Right atrium auricular region (tissue), 2 donors: ENCODE measurements at places on chromosomes 7 and 10.

DNA sequence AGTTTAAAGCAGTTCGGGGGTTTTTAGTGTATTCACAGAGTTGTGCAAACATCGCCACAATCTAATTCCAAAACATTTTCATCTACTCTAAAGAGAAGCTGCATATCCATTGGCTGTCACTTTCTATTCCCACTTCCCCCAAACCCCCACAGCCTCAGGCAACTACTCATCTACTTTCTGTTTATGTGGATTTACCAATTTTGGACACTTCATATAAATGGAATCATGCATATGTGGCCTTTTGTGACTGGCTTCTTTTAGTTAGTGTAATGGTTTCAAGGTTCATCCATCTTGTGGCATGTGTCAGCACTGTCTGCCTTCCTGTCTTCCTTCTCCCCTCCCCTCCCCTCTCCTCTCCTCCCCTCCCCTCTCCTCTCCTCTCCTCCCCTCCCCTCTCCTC, 78.5 kb upstream of the FZD1 start:
- H3K27me3 ChIP-seq, result no peaks in the 10 kb centered on the region
- H3K4me3 ChIP-seq, result no peak overlapping the region
- no peak overlapping the region for H3K27ac ChIP-seq
- H3K36me3 ChIP-seq, result no peaks in the 10 kb centered on the region
- no peak for DNase-seq
- H3K4me1 ChIP-seq, result no peaks in the 10 kb centered on the region

DNA sequence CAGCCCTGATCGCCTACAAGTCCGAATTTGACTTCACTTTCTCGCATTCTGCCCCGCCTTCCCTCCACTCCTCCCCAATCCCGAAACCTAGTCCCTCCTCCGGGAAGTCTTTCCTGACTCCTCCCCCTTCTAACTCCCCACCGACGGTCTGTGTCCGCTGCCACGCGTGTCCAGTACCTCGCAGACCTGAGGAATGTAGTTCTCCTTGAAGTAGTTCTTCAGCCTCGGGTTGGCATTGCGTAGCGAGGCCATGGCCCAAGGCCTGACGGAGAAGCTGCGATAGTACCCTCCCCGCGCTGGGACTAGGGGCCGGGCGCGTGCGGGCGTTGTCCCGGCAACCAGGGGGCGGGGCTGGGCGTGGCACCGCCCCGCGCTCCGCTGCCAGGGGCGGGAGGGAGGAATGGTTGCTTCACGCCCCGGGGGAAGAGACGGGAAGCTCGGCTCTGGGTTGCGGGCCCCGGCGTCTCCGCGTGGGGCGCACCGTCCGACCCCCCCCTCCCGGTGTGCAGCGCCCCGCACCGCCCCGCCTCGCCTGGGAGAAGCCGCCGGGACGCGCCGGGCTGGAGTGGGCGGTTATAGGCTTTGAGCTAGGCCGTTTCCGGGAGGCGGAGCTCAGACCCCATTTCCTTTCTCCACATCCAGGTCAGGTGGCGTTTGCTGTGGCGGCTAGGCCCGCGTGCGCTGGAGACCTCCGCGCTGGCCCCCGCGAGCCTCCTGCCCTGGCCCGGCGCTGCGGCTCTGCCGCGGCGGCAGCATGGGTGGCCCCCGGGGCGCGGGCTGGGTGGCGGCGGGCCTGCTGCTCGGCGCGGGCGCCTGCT, at the start of the genes ARMC10 and FBXL13:
Gene ARMC10 (plus strand): TSS at position 622 of the 818 bp plus-strand sequence. CDS start 133 bp downstream, at position 755.
Gene FBXL13 (minus strand): TSS at position 278 of the 818 bp plus-strand sequence.
- H3K27me3 ChIP-seq, result no peaks in the 10 kb centered on the region
- DNase-seq, result peak; percentile 89
- peak within 1 kb of the TSS; percentile 86 for H3K27ac ChIP-seq
- H3K36me3 ChIP-seq, result no peaks in the 10 kb centered on the region
- H3K4me3 ChIP-seq, result peak within 1 kb of the TSS; percentile 74

GRCh38 chr7:17142831-17143541, 155.5 kb upstream of the AHR start:
- no peak overlapping the region for H3K27ac ChIP-seq
- H3K36me3 ChIP-seq, result no peaks in the 10 kb centered on the region
- H3K4me1 ChIP-seq, result peaks cover 5% of the 10 kb centered on the region
- DNase-seq, result no peak
- no peak overlapping the region for H3K4me3 ChIP-seq

DNA sequence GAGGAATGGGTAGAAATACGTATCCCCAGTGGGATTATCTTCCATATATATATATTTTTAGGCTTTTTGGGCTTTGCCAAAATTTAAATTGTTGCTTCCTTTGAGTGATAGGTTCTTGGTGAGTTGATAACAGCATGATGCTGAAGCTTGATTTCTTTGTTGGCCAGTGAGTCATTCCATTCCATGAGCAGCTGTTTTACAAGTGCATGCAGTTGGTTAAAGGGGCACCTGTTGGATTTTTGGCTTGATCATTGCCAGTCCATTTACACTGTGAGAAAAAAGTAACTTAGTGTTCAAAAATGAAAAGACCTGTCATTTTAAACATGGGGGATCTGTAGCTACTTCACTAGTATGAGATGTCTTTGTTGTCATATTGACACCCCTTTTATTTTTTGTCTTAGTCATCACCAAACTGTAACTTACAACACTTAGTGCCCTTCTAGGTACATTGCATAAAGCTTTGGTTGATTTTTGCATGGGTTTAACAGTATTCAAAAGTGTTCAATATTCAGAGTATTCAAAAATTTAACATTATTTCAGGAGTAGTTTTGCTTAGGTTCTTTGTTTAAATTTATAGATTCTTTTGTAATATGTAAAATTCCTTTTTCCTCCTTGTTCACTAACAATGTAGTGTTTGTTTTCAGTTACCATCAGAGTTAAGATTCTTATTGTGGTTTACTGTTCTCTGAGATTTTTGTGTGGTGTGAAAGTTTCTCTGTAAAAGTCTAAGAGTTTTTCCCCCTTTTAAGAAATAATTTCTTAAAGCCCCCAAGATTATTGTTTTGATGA, 8.8 kb downstream of the AKAP9 start:
- no peak for DNase-seq
- H3K27me3 ChIP-seq, result no peaks in the 10 kb centered on the region
- H3K4me1 ChIP-seq, result no peaks in the 10 kb centered on the region
- H3K36me3 ChIP-seq, result no peaks in the 10 kb centered on the region
- no peak overlapping the region for H3K27ac ChIP-seq
- no peak overlapping the region for H3K4me3 ChIP-seq

DNA sequence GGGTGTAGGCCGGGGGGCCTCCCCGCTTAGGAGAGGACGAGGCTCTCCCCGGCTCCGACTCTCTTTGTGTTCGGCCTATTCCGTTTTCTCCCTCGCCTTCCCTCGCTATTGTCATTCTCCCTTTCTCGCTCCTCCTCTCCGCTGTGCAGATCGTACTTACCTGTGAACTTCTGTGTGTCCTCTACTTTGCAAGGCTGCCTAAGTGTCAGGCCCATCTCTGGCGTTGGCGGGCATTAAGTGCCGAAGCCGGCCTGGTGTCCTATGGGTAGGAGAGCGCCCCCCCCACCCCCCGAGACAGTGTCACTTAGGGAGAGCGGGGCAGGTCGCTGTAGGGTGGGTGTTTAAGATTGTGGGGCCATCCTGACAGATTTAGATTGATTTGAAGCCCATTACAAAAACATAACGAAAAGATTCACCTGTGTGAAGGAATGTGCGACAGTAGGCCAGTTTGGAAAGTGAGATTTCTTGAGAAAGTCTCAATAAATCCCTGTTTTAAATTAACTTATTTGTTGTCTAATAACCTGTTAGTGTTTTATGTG, 579 bp downstream of the RBM33 start:
- no peaks in the 10 kb centered on the region for H3K36me3 ChIP-seq
- H3K4me3 ChIP-seq, result peak overlapping the region; percentile 98
- peak overlapping the region; percentile 96 for H3K27ac ChIP-seq
- DNase-seq, result no peak
- H3K27me3 ChIP-seq, result no peaks in the 10 kb centered on the region

DNA sequence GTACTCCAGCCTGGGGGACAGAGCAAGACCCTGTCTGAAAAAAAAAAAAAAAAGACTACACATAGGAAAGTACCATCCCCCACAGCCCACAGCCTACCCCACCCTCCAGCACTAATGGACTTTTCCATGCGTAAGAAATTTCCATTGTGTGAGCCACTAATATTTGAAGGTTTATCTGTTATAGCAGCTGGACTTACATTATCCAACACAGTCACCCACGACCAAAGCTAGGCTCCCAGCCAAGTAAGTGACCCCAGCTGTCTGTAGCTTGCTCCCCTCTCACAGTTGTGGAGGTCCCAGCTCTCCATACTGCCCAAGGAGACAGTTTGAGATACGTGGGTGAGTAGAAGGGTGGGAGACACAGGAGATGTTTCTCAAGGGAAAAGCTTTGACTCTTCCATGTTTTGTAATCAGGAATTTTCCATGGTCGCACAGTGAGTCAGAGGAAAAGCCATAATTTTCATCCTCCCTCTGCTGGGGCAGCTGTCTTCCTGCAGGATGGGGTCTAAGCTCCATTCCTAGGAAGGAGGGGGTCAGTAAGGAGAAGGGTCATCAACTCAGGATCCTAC, 57.4 kb downstream of the CAV1 start:
- DNase-seq, result no peak
- no peaks in the 10 kb centered on the region for H3K4me1 ChIP-seq
- H3K4me3 ChIP-seq, result no peak overlapping the region
- peak overlapping the region; percentile 77 for H3K27ac ChIP-seq
- H3K27me3 ChIP-seq, result no peaks in the 10 kb centered on the region
- no peaks in the 10 kb centered on the region for H3K36me3 ChIP-seq

DNA sequence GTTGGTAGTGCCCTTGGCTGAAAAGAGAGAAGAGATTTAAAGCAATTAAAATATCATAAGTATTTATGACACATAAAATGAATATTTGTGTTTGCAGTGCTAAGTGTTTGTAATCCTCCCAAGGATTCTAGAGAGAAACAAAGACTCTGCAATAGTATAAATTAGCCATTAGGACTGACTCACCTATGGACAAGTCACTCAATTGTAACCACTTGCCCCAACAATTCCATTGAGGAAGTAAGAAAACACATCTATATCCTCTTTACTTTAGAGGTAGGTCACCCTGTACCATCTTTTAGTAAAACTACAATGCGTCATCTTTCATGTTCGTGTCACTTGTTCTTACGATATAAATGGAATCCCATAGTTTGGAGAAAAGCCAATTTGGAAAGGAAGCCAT, 85.7 kb upstream of the INHBA start:
- no peak for DNase-seq
- no peaks in the 10 kb centered on the region for H3K27me3 ChIP-seq
- no peak overlapping the region for H3K4me3 ChIP-seq
- no peaks in the 10 kb centered on the region for H3K36me3 ChIP-seq

GRCh38 chr10:44880090-44880715, 30.9 kb upstream of the TMEM72 start:
- no peak overlapping the region for H3K27ac ChIP-seq
- H3K36me3 ChIP-seq, result no peaks in the 10 kb centered on the region
- no peaks in the 10 kb centered on the region for H3K27me3 ChIP-seq
- no peaks in the 10 kb centered on the region for H3K4me1 ChIP-seq
- H3K4me3 ChIP-seq, result no peak overlapping the region
- no peak for DNase-seq

DNA sequence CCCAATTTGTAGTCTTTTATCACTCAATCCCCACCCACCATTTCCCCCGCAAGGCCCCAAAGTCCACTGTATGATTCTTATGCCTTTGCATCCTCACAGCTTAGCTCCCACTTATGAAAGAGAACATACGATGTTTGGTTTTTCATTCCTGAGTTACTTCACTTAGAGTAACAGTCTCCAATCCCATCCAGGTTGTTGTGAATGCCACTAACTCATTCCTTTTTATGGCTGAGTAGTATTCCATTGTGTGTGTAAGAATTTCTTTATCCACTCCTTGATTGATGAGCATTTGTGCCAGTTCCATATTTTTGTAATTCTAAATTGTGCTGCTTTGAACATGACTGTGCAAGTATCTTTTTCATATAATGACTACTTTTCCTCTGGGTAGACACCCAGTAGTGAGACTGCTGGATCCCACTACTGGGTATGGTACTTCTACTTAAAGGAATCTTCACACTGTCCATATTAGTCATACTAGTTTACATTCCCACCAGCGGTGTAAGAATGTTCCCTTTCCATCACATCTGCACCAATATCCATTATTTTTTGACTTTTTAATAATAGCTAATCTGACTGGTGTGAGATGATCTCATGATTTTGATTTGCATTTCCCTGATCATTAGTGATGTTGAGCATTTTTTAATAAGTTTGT, 152.6 kb downstream of the JMJD1C start:
- H3K36me3 ChIP-seq, result no peaks in the 10 kb centered on the region
- H3K4me3 ChIP-seq, result no peak overlapping the region
- H3K27ac ChIP-seq, result no peak overlapping the region
